ENCODE measurements at places on chromosomes 1 and 21.

DNA sequence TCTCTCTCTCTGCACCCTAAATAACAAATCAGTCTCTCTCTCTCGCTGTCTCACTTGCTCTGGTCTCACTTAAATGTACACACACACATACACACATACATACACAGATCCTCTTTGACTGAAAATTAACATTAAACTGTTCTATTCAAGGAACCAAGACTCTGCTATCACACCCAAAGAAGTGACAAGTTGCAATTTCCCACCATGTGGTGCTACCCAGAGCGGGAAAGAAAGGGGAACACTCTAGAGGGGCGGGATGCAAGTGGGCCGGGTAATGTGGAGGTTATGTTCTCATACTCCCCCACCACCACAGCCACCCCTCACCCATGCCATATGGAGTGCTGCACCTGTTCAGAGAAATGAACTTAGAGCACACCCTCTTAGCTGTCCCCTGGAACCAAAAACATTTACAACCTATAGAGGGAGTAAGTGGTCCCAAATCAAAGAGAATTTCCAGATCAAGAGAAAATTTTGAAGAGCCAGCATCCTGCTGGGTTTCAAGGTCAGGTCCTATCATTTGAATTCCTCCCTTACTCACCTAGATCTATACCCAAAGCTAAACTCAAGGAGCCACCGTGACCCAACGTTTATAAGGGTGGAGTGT, 319.4 kb downstream of the BRINP2 start:
- no peak for DNase-seq

DNA sequence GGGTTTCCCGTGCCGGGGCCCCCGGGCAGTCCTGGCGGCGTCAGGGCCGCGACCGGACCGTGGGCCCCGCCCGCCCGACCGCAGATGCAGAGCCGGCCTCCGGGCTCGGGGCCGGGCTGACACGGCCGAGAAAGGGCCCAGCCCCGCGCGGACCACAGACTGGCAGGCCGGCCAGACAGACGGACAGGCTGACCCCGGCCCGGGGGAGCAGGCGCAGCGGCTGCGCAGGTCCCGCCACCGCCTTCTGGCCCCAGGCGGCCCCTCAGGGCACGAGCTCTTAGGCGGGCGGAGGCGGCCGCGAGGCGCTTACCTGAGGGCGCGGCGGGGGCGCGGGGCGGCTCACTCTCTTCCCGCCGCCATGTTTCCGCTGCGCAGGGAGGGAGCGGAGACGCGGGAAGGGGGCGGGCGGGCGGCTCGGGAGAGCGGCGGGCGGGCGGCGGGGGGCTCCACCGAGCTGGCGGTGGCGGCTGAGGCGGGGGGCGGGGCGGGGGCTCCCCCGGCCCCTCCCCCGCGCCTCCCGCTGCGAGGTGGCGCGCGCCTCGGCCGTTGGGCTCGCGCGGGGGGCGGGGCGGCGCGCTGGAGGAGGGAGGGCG, at the start of gene SCMH1:
TSS of gene SCMH1 (minus strand) at position 558 of the 593 bp plus-strand sequence. CDS start 56,173 bp downstream, outside the sequence.
- peak; percentile 39 for DNase-seq

DNA sequence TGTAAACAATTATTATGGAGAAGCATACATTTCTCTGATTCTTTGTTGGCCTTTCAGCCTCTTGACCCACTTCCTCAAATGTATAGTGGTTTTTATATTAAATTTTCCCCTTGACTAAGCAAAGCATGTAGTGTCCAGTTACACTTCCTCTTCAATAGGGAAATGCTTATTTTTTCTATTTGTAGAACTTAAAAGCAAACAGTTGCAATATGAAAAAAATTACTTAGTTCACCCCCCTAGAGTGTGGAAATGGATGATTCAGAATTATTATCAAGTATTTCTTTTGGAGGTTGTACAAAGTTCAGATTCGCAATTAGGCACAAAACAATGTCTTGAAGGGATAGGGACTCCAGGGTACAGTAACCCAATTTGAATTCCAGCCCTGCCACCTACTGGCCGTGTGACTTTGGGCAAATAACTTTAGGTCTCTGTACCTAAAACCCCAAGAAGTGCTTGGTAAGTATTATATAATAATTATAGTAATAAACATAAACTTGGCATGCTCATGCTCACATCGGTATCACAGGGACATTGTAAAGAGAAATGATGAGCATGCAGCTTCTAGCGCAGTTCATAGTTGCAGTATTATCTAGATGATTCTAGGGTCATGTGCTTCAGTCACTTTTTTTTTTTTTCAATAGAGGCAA, 28.6 kb upstream of the IFNGR2 start:
- peak; percentile 70 for DNase-seq

GRCh38 chr1:6041432-6042062, 4.1 kb upstream of the KCNAB2 start:
- peak; percentile 20 for DNase-seq

GRCh38 chr1:183628537-183628936, 7.0 kb downstream of the ARPC5 start:
- no peak for DNase-seq

DNA sequence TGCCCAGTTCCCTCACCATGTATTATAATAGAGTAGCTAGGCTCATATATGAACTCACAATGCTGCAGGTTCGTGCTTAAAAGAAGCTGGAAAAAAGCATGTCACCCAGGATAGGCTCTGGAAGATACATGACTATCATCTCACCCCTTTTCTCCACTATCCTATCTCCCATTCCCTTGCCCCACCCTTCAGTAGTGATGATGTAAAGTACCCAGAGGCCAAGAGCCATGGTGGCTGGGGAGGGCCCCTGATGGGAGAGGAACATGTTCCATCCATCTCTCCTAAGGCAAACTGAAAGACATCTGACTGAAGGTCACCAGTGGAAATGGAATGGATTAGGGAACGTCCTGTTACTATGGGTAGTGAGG, 20.3 kb upstream of the RBBP5 start:
- no peak for DNase-seq

DNA sequence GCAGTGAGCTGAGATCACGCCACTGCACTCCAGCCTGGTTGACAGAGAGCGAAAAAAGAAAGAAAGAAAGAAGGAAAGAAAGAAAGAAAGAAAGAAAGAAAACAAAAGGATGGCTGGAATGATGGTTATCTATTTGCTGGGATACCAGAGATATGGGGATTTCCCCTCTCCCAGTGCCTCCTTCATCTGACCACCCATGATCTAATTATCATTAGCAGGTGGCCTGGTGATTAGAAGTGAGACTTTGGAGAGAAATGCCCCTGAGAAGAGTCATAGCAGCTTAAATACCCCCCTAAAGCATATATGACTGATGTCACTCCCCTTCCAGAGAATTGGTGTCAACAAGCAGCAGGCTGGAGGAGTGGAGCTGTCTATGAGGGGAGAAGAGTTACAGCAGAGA, 1.3 kb upstream of the NPPB start:
- DNase-seq: no peak

DNA sequence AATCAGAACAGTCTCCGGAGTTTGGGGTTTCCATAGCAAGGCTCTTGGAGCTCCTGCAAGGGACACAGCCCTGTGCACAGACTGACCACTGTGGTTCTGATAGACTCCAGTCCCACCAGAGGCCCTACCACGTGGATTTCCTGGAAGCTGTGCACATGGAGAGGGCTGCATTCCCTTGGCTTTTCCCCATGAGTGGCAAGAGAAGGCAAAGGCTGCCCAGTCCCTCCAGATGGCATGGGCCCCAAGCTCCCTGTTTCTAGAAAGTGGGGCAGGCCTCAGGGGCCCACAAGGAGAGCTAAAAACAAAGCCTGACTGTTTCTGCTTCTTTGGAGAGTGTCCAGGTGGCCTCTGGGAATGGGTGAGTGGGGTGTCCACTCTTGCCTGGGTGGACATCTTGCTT, 87.5 kb downstream of the DDX20 start:
- no peak for DNase-seq

GRCh38 chr21:37994211-37994610, 78.0 kb upstream of the KCNJ6 start:
- DNase-seq: no peak

DNA sequence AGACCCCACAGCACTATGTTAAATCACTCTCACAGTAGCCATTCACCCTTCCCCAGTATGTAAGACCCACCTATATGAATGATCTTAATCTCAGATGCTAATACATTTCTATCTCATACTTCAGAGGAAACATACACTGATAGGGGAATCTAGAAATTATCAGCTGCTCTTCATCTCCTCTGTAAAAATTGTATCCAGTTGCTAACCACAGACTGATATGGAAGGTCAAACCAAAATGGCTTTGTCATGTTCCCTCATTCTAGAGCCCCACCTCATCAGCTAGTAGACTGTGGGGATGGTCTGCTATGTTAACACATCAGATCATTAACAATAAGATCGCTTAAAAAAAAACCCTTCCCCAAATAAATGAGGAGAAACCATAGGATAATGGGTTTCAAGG, 71.7 kb downstream of the UBR4 start:
- no peak for DNase-seq

- DNase-seq: no peak
Measured at GRCh38 chr1:246680696-246681130, 43.5 kb upstream of the SCCPDH start.

GRCh38 chr1:20493309-20493708, 7.3 kb upstream of the CAMK2N1 start:
- DNase-seq: no peak

DNA sequence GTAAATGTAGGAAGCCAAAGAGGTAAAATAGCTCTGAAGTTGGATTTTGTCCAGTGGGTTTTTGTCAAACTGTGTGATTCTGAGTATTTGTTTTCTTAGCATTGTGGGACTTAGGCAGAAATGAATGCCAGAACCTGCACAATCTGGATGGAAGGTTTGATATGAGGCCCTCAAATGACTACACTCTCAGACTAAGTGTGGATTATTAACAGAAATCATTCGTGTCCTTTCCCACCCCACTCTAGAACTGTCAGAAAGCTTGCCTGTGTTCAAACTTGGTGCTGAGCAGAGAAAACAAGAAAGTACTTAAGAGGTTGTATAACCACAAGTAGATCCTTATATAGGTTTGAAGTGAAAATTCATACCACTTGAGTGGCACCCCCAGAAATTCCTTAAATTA, 88.5 kb downstream of the WDR3 start:
- DNase-seq: no peak

DNA sequence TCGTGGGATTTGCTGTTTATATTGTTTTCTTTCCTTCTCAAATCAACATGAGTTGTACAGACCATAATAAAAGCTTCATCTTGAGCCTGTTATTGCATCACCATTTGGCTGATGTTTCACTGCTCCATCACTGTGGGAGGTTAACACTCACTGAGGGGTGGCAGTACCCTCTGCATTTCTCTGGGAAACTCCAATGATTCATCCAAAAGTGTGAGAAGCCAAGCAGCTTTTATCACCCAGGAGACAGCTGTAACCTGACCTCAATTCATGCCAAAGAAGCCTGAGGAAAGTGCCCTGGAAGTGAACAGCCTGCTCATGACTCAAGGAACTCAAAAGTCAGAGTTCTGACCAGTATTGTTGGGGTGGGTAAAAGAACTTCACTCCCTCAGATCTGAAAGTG, 84.1 kb downstream of the GPR88 start:
- peak; percentile 99 for DNase-seq

- DNase-seq: no peak
Measured at GRCh38 chr1:171988243-171988885, 147.1 kb downstream of the DNM3 start.

- no peak for DNase-seq
Measured at GRCh38 chr1:98221923-98222322, 301.1 kb upstream of the DPYD start.

DNA sequence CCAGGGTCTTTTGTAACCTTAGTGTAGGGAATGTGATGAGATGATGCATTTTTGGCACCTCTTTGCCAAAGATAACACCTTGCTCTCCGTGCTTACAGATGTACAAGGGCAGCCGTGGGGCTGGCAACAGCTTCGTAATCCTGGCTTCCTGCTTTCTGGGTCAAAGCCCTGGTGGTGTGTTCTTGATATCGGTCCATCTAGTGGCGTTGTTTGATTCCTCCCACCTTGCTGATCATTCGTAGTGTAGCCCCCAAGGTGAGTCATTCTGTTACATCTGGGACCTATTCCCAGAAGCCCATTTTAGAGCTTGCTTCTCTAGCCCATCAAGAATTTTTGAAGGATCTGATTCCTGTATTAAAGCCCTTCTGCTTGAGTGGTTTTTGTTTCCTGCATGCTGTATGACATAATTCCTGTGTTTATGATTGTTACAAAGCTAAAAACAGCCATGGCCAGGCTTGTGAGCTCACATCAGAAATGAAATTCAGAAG, 7.0 kb upstream of the CCT8 start:
- DNase-seq: no peak

- DNase-seq: peak; percentile 53
Measured at GRCh38 chr1:203448521-203449061, 27.0 kb upstream of the PRELP start.

DNA sequence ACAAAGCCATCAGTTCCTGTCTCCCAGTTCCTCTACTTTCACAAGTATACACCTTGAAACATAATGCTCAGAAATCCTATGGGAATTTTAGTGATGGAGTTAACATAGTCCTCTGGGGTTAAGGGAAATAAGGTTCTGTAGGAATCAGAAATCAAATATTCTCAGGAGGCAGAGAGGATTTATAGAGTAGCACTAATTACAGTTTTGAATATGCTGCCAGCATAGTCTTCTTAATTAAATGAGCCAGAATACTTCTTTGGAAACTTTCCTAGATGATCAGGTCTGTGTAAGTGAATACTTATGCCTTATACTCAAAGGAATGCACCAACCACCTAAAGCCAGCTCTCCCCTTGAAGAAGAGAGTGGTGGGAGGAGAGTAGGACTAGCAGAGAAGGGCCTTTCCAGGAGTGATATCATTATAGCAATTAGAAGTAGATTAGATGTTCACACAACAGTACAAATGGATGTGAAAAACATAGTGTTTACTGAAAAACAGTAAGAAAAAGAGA, 31.4 kb upstream of the DIRAS3 start:
- DNase-seq: no peak

DNA sequence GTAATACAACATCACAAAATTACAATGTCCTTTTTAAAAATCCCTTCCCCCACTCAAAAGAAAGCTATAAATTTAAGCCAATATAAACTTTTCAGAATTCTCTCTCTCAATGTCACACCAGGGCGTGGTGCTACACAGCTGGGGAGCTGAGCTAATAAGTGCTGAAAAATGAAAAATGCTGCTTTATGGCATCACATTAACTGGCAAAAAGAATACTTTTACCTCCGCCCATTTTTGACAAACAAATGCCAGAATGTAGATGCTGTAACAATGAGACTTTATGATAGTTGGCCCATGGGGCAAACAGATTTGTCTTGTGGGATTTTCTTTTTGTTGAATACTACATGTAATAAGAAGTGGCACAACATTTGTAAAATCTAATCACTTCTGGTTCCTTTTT, 12.7 kb upstream of the LYPLAL1 start:
- peak; percentile 39 for DNase-seq

DNA sequence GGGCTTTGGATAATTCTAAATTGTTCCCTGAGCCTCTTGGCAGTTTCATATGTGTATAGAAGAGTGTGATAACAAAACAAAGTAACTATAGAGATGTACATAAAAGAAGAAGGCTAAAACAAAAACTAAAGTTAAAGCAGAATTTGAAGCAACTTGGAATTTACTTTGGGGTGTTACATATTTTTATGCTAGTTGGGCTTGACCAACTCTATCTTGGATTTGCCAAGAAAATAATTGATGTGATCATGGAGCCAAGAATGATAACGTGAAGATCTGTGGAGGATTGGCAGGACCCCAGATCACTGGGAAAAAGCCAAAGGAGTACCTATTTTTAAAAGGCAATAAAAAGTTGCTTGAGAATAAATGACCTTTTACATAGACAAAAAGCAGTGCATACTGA, 206.9 kb downstream of the LMO4 start:
- no peak for DNase-seq

GRCh38 chr21:16865632-16866031, 647.2 kb upstream of the CXADR start:
- DNase-seq: no peak

Data from fibroblast of skin of back (primary cell).